SW 1271 (cell line): ENCODE measurements at places on chromosomes 7 and 10.

- DNase-seq: no peak
Measured at GRCh38 chr7:84686373-84686772, 491.8 kb upstream of the SEMA3A start.

DNA sequence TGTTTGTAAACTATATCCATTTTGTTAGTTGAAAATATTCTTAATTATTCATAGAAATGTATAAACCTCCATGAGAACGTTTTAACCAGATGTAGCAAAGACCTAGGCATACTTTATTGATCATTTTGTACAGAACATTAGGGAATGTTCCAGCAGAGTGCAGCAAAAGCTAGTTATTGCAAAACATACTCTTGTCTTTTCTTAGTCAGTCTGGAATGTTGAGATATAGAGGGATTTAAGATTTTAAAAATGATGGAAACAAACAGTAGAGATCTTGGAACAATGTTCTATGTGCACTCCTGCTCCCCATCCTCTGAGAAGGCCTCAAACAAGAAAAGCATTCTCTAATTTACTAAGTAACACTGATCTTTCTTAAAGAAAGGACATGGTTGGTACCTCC lies 292.1 kb downstream of the BBS9 start:
- DNase-seq: no peak

DNA sequence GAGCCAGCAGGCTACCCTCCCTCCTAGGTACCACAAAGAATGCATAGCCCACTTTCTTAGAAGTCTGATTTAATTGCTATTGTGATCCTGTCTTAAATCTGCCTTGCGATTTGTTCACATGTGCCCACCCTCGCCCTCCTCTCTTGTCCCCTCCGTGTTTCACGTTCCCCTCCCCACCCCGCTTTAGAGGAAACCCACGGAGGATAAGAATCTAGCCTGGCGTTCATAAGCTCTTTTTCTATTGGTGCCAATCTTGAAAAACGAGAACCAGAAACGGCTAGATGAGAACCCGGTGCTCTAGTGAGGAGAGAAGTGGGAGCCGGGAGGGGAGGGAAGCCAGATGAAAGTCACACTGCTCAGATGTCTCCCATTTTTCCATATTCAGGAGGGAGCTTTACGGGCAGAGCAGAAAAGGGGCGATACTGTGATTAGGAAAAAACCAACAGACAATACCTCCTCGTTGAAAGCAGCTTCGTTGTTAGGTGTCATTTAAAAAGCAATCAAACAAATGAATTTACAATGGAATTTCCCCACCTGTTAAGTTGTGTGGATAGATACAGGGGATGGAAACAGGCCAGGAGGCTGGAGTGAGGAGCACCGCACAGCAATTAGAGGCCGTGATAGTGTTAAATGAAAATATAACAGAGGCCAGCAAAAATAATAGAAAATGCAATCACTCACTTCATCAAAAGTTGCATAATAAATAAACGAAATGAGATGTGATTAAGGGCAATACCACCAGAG lies 272.1 kb downstream of the GATA3 start:
- DNase-seq: no peak

DNA sequence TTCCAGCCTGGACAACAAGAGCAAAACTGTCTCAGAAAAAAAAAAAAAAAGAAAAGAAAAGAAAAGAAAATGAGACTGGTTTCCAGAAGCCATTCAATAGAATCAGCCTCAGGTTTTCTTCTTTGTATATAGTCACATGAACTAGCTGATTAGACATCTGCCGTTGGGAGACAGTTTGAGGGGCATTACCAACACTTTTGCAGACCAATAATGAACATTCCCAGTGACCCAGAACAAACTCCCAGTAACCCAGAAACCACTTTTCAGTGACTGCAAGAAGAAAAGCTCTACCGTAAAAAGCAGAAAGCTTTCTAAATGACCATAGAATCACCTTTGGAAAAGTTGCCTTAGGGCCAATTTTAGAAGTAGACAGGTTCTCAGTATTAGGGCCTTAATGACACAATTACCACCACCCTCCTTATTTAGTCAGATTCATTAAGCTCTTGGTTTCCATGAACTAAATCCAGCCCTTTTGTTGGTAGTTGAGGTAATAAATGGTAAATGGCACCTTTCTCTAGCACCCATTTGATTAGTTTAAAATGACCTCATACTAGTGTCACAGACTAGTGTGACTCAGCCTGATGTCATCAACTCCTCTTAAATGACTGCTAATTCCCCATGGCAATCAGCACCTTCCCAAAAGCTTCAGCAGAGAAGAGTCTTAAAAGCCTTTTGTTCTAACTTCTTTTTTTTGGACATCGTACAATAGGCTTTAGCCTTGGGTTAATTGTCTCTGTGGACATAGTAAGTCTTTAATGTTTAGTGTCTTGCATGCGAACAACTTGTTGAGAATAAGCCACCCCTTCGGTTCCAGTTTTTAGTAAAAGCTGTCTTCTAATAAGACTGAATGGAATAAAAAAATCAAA lies 33.6 kb upstream of the XRCC2 start:
- DNase-seq: no peak
